Kidney (tissue), 22 donors: ENCODE measurements at places on chromosomes 6 and 20. TPM values are rescaled to one million over a fixed set of nuclear protein-coding genes. Genes with fewer than 3 reads are reported as not detected.

DNA sequence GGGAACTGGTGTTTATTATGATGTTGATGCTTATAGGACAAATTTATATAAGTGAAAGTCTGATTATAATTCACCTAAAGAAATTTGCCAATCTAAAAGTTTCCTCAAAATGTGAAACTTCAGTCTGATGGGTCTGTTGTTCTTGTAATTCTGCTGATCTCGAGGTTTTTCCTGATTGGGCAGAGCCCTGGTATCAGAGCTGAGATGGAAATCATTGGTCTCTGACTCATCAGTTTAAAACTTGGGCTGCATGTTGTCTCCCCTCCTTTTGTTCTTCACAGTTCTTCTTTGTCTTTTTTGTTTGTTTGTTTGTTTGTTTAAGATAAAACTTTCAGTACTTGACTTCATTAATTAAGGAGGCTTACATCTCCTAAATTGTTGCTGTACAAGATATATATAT is 5.9 kb downstream of the SMAP1 start:
- H3K36me3 ChIP-seq, result no peaks in the 10 kb centered on the region
- no peak overlapping the region for H3K27ac ChIP-seq
- H3K4me3 ChIP-seq, result no peak overlapping the region
- no peaks in the 10 kb centered on the region for H3K4me1 ChIP-seq

DNA sequence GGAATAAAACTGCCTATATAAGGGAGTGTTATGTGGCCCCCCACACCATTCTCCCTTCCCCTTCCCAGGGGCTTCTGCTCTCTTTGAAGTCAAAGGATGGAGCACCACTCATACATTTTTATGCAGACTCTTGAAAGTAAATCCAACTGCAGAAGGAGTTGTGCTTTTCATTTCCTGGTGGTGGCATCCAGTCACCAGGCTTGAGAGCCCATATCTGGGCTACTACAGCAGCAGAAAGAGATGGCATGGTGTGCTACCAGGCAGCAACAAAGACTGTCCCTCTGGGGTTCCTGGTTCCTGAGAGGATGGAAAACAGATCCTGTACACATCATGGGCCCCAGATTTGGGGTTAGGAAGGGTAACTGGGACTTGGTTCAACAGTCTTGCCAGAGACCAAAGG is 226.4 kb downstream of the CLIC5 start:
- no peak overlapping the region for H3K27ac ChIP-seq
- no peaks in the 10 kb centered on the region for H3K36me3 ChIP-seq
- H3K27me3 ChIP-seq, result no peaks in the 10 kb centered on the region
- no peaks in the 10 kb centered on the region for H3K4me1 ChIP-seq
- H3K4me3 ChIP-seq, result no peak overlapping the region

GRCh38 chr6:166754218-166755030 is 127.4 kb upstream of the RPS6KA2 start:
- no peak overlapping the region for H3K4me3 ChIP-seq
- no peaks in the 10 kb centered on the region for H3K36me3 ChIP-seq
- H3K4me1 ChIP-seq, result no peaks in the 10 kb centered on the region
- no peak overlapping the region for H3K27ac ChIP-seq
- DNase-seq, result no peak
- H3K27me3 ChIP-seq, result no peaks in the 10 kb centered on the region

Gene SIM1
- 31.8 TPM for total RNA-seq

Gene ZC2HC1B
- total RNA-seq, result not detected

DNA sequence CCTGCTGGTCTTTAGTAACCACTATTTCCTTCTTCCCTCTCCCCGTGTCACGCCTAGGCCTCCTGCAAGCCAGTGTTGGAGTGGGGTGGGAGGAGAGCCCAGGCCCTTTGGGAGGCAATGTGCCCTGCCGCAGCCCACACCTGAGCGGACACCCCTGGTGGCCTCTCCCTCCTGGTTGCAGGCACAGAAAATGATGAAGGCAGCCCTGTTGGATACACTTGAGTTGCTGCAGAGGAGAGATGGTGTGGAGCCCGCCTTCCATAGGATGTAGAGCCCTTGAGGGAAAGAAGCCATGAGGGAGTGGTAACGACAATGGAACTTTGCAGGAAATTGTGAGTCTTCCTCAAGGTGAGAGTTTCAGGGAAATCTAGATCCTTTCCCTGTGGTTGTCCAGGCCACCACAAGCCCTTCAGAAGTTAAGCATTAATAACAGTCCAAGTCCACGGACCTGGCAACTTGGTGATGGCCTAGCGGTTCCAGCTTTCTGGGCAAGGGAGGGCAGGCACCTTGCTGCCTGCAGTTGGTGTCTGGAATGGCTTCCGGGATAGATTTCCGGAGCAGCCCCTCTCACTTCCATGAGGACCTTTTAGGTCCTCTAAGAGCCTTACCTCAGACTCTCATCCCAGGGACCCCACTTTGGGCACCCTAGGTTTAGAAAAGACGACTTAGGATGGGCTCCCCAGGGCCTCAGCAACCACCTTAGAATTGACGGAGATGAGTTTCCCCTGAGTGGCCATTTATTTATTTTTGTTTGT is 67.3 kb upstream of the NXT1 start:
- no peak overlapping the region for H3K4me3 ChIP-seq
- no peaks in the 10 kb centered on the region for H3K27me3 ChIP-seq
- no peak overlapping the region for H3K27ac ChIP-seq
- no peaks in the 10 kb centered on the region for H3K36me3 ChIP-seq
- H3K4me1 ChIP-seq, result no peaks in the 10 kb centered on the region
- DNase-seq, result no peak

Gene LGSN
- total RNA-seq, result 0.19 TPM

Gene C6orf141
- 2.2 TPM for total RNA-seq

DNA sequence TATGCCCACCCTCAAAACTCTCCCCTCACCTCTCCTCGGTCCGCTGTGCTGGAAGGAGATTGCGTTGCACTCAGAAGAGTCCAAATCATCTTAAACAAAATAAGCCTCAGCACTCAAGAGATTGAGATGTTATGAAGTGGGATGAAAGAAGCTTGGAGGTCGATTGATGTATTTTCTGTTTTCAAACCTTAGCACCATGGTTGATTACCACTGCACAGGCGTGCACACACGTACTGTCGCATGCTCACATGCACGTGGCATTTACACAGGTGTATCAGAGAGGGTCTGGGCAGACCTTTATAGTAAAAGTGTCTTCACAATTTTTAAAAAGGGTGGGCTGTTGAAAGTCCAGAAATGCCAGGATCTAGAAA is 612 bp upstream of the AGPAT4 start:
- DNase-seq, result no peak
- peak overlapping the region; percentile 63 for H3K4me3 ChIP-seq
- H3K27ac ChIP-seq, result peak overlapping the region; percentile 13
- no peaks in the 10 kb centered on the region for H3K4me1 ChIP-seq
- no peaks in the 10 kb centered on the region for H3K27me3 ChIP-seq
- H3K36me3 ChIP-seq, result no peaks in the 10 kb centered on the region

Gene NNAT
- total RNA-seq, result 0.25 TPM

Gene CDSN
- 0.13 TPM for total RNA-seq

DNA sequence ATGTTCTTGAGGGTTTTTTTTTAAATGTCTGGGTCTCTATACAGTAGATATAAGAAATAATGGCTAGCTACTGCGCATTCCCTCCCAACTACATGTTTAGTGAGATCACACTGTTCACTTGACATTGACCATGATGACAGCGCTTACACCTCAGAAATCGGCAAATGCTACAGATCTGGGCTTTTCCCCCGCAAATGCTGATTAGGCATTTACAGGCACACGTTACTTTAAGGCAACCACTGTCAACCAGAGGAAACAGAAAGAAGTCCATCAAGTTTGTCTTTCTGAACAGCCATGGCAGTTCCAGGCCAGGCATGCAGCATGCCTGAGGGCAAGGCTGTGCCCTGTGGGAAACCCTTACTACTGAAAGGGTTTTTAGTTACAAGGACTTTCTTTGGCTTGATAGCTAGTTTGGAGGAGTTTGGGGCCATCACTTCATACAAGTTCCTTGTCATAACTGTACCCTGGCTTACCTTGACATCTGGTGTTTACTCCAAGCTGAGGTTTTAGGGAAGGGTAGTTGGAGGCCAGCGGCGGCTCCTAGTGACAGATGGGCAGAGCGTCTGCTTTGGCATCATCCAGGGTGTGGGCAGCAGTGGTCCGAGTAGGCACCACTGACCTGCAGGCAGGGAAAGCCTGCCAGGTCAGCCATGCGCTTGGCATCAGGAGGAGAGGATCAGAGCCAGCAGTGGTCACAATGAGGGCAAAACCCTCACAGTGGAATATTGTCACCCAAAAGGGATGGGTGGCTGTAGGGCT is 43.0 kb downstream of the CFAP61 start:
- H3K36me3 ChIP-seq, result no peaks in the 10 kb centered on the region
- H3K4me1 ChIP-seq, result no peaks in the 10 kb centered on the region
- H3K4me3 ChIP-seq, result no peak overlapping the region
- no peaks in the 10 kb centered on the region for H3K27me3 ChIP-seq
- no peak for DNase-seq

Gene BMP2
- 8.7 TPM for total RNA-seq

Gene TAF8
- total RNA-seq, result 32.0 TPM

DNA sequence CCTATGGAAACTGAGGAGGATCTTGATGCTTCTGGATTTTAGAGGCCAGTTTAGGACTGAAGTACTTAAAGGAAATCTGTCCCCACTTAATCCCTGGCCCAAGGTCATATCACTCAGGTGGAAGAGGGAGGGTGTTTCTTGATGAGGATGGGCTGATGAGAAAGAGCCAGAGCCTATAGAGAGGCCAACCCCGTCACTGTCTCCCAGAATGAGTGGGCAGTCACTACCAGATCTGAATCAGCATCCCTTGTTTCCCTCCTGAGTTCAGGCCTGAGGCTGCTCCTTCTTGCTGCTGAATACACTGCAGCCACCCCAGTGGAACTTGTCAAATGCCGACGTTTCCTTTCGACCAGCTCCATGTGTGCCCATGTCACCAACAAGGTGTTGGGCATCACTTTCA is 14.8 kb downstream of the ARMC12 start:
- no peak overlapping the region for H3K27ac ChIP-seq
- H3K4me1 ChIP-seq, result no peaks in the 10 kb centered on the region

Gene GMPR
- total RNA-seq, result 51.4 TPM

Gene SALL4
- 0.09 TPM for total RNA-seq

Gene CD83
- total RNA-seq, result 4.0 TPM

Gene PDYN
- total RNA-seq, result not detected

DNA sequence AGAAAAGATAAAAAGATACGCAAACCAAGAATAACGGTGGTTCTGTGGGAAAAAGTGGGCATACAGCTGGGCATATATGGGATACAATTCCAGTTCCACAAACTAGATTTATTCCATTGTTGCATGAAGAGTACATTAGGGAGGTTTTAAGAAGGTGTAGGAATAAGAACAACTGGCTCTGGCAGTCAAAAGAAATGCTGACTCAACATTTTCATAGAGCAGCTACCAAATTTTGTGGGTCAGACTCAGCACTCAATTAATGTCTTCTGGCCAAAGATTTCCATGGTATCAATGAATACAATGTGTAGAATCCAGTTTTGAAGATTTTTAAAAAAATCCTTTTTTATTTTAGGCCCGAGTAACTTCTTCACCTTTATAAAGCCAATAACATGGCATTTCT is 40.2 kb downstream of the TP53INP2 start:
- no peak for DNase-seq
- H3K36me3 ChIP-seq, result peaks cover 24% of the 10 kb centered on the region
- H3K27me3 ChIP-seq, result no peaks in the 10 kb centered on the region
- no peak overlapping the region for H3K27ac ChIP-seq

Gene TMEM244
- not detected for total RNA-seq

Gene PRL
- not detected for total RNA-seq
